B cell (primary cell): ENCODE measurements at places on chromosomes 1 and 21.

DNA sequence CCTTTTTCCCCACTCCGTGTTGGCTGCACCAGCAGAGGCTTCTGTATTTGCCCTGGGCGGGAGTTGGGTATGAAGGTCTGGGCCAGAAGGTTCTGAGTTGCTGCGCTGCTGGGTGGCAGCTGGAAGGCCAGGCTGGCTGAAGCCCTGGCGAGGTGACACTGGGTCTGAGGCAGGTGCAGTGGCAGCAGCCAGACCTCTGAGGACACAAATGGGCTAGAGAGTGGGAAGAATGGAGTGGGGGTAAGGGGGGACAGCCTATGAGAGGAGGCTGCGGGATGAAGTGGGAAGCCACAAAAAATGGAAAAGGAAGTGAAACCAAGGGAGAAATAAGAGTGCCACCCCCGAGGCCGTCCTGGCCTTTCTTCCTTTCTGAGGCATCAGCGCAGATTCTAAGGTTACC, 53.2 kb downstream of the STX6 start:
- no peak for DNase-seq

DNA sequence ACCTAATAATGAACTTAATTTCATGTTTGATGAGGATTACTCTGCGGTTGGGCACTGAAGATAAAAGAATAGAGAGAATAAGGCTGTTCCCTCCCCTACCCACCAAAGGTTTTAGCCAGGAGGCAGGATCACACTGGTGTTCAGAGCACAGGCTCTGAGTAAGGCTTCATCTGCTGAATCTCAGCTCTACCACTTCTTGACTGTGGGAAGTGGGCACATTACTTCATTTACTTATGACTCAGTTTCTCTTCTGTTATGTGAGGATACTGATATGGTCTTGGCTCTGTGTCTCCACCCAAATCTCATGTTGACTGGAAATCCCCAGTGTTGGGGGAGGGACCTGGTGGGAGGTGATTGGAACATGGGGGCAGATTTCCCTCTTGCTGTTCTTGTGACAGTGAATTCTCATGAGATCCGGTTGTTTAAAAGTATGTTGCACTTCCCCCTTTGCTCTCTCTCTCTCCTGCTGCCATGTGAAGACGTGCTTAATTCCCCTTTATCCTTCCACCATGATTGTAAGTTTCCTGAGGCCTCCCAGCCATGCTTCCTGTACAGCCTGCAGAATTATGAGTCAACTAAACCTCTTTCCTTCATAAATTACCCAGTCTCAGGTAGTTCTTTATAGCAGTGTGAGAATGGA, 79.7 kb downstream of the SMYD2 start:
- DNase-seq: no peak

DNA sequence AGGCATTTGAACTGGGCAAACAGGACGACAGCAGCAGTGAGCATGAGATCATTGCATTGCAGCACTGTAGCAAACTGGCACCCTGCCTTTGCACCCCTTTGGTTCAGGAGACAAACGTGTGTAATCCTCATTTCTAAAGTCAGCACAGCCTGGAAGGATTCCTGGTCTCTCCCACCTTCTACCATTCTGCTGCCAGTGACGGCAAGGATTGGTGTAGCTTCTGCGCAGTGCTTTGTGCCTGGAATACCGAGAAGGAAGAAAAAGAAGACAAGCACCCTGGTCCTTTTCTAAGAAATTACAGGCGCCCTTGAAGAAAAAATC, 805.3 kb downstream of the USP25 start:
- DNase-seq: no peak

GRCh38 chr1:111223126-111223685, 4.3 kb upstream of the CHI3L2 start:
- peak; percentile 16 for DNase-seq
